ENCODE measurements at places on chromosomes 12 and 14. TPM values are rescaled to one million over a fixed set of nuclear protein-coding genes. Genes with fewer than 3 reads are reported as not detected.
A peak's percentile ranks its signal among the peaks of the same experiment; 100 is the strongest.

The TAS2R7 gene
- not detected for total RNA-seq

The TCTN2 gene
- 9.9 TPM for total RNA-seq

DNA sequence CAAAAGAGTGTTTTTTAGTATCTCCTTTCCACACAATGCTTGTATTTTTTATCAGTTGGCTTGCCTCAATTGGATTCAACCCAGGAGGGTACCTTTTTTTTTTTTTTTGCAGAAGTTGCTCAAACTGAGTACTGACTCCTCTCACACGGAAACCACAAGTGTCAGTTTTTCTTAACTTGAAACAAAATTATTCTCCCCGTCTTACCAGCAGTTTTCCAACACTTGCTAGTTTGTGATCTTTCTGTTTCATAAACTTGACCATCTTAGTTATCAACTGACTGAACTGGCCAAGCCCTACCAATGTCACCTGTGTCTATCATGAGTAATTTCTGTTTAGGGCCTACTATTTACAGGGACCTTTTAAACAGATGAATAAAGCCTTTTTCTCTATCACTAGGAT is 34.1 kb upstream of the ITPR2 start:
- no peak for DNase-seq

DNA sequence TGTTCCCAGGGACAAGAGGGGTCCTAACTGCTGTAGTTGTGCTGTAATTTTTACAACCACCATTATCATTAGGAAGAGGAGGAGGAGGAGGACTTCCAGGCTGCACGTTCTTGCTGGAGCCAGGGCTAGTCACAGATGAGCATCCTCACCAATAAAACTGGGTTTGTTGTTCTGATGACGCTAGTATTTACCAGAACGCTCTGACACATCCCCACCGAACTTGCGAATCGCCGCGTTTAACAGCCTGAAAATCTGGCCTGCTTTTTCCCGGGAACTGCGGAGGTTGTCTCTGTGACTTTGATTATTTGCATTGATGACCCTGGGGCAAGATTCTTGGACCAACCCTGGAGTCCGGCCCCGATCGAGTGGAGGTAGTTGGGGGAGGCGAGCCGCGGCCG is 10.2 kb downstream of the TBX5 start:
- no peak for DNase-seq

GRCh38 chr14:67557118-67557517 is 24.0 kb downstream of the PLEKHH1 start:
- peak; percentile 59 for DNase-seq

The GTF2A1 gene
- total RNA-seq, result 9.5 TPM

The NKX2-1 gene
- not detected for total RNA-seq

The KRT82 gene
- not detected for total RNA-seq

The PKP2 gene
- total RNA-seq, result 13.4 TPM

- DNase-seq, result no peak
Observed at GRCh38 chr14:46259536-46259935, 392.0 kb downstream of the RPL10L start.

- DNase-seq, result no peak
Observed at GRCh38 chr14:72598306-72598705, 295.6 kb downstream of the DPF3 start.

GRCh38 chr14:93731753-93732152 is 56.5 kb downstream of the PRIMA1 start:
- no peak for DNase-seq

GRCh38 chr12:122864894-122865253 is 29.6 kb downstream of the HIP1R start:
- DNase-seq, result no peak

DNA sequence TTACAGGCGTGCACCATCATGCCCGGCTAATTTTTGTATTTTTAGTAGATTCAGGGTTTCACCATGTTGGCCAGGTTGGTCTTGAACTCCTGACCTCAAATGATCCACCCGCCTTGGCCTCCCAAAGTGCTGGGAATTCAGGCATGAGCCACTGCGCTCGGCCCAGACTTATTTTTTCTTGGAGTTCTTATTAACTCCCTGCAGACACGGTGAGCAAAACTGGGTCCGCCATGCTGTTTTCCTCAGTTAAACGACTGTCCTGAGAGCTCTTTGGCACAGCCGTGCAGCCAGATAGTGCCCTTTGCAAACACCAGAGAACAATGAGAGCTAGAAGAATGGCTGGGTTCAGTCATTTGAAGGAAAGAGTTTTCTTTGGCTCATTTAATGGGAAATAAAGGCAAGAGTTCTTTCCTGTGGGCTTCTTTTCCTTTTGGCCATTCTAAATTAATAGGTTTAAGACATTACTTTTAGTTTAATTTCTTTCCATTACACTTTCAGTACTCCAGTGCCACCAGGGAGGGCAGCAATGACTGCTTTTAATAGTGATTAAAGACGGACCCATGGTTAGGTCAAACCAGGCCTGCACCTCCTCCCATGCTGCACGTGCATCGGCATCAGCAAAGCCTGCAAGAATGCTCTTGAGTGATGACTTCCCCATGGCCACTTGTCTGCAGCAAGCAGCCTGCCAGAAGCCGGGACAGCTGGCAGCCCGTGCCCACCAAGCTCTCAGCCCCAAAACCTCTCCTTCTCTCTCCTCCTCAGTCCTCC is 60.7 kb downstream of the VCPKMT start:
- no peak for DNase-seq

DNA sequence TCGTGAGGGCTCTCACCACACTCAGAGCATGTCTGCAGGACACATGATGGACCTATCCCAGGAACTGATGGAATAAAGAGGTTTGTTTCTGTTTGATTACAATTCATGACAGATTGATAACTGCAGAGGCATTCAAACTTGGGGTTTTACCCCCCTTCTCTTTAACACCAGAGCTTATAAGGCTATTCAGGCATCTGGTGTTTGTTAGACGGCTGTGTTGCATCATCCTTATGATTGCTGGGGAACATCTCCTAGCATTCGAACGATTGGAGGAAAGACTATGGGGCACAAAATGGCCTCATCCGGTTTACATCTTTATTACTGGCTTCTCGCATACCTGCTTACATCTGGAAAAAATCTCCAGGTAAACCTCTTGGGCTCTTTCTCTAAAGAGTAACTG is 191.8 kb downstream of the MSRB3 start:
- DNase-seq, result no peak

DNA sequence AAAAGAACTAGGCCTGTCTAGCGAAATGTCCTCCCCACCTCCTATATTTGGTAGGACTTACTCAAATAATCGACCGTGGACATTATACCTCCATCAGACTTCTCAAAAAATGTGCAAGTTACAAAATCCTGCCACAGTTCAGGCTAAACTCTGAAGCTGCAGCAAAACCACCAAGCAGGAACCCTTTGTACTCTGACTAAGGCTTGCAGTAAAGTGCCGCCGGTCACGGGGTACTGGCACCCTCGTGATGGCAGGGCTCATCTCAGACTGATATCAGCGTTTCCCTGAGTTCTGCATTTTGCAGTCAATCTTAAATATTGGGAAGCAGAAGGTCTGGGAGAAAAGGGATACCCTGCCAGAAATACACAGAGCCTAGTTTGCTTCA is 17.1 kb downstream of the SLC11A2 start:
- DNase-seq, result no peak

GRCh38 chr14:35932136-35932535 is 106.0 kb downstream of the BRMS1L start:
- DNase-seq, result no peak

DNA sequence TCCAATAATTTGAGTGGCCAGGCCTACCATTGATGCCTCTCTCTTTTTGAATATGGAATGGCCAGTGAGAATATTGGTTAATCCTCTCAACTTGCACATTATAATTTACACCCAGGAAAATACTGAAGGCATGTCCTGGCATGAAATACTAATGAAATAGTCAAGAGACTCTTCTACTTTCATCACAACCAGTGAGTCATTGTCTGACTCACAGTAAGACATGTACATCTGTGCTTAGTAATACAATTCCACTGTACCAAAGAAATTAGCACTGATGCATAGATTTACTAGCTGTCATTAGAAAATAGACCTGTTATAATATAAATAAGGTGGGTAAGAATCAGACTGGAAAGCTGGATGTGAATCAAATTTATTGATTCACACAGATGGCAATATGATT is 31.6 kb downstream of the KCNC2 start:
- DNase-seq, result peak; percentile 72

The CLEC1B gene
- total RNA-seq, result not detected

DNA sequence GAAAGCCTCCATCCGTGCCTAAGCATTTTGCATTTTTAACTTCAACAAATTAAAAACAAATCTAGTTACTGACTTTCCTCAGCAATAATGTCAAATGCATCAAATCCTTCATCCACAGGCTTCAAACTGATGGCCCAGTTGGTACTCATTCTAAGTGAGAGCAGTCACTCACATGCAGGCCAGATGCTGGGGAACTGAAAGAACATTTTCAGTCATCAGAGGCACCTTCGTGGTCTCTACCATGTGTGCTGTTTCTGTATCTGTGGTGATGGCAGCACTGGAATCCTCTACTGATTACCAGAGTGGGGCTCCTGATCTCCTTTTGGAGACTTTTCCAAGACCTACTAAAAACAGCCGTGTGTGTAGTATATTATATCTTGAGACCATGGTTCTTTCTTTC is 145.2 kb downstream of the PRIMA1 start:
- DNase-seq, result no peak

- DNase-seq, result no peak
Observed at GRCh38 chr12:57087010-57087690, 1.8 kb upstream of the NAB2 start.

DNA sequence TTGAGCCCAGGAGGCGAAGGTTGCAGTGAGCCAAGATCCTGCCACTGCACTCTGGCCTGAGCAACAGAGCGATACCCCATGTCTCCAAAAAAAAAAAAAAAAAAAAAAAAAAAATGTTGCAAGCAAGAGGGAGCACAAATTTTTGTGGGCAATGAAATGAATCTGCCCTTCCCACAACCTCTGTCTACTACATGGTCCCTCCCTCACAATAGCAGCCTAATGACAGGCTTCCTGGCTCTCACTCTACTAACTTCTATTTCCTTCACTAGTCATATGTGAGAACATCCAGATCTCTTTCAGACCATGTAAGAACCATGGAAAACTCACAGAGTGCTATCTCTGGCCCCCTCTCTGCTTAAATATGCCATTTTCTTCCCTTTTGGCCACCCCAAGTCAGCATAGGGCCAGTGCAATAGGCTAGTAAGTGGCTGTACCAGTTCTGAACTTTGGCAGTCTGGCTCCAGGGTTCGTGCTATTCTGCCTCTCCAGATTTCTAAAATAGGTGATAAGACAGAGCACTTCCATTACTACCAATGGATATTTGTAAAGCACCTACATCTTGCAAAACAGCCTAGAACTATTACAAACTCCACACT is 7.1 kb downstream of the OSBPL8 start:
- DNase-seq, result no peak

DNA sequence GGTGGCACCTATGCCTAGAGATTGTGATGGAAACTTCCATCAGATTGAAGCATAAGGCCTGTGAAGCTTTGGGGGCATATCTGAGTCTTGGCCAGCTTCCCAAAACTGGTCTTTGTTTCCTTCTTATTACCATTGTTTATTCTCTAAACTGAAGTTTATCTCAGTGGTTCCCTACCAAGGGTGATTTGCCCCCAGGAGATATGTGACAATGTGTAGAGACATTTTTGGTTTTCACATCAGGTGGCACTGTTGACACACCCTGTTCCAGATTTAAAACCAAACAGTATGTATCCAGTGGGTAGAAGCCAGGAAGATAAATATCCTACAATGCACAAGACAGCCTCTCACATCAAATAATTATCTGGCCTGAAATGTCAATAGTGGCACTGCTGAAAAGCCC is 22.1 kb downstream of the RASSF9 start:
- DNase-seq, result no peak

DNA sequence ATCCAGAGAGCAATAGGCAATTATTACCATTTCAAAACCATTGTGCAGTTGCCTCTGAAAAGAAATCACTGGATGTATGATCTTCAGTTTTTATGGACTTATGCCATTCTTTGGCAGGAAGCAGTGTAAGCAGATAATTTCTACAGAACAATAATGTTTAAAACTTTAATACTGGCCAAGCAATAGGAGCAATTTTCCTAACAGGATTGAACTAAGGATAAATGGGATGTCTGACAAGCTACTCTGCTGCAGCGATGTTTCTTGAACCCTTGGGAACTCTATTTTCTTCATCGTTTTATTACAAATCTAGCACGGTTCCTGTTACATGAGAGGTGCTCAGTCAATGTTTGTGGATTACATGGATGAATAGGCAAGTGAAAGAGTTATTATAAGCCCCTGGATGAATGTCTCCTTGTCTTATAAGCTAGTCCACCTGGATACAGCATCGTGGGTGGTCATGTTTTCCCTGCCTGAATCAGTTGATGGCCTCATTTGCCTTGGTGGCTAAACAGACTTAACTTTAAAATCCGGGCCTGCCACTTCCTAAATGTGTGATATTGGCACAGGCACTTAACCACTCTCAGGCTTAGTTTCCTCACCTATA is 68.2 kb upstream of the MDM1 start:
- DNase-seq, result no peak

- DNase-seq, result no peak
Observed at GRCh38 chr12:108858311-108859074, 1.1 kb upstream of the SSH1 start.

The CLMN gene
- 9.6 TPM for total RNA-seq

The POTEM gene
- not detected for total RNA-seq

- DNase-seq, result no peak
Observed at GRCh38 chr12:108570743-108571608, 8.6 kb downstream of the ISCU start.

The BCL11B gene
- total RNA-seq, result 0.23 TPM

DNA sequence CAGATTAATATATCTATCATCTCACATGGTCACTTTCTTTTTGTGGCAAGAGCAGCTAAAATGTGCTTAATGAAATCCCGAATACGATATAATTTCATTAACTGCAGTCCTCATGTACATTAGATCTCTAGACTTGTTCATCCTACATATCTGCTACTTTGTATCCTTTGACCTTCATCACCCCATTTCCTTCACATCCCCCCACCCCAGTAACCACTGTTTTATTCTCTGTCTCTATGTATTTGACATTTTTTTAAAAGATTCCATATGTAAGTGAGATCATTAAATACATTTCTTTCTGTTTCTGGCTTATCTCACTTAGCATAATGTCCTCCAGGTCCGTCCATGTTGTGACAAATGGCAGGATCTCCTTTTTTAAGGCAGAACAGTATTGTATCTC is 23.0 kb upstream of the ST8SIA1 start:
- no peak for DNase-seq

The DEGS2 gene
- total RNA-seq, result not detected

DNA sequence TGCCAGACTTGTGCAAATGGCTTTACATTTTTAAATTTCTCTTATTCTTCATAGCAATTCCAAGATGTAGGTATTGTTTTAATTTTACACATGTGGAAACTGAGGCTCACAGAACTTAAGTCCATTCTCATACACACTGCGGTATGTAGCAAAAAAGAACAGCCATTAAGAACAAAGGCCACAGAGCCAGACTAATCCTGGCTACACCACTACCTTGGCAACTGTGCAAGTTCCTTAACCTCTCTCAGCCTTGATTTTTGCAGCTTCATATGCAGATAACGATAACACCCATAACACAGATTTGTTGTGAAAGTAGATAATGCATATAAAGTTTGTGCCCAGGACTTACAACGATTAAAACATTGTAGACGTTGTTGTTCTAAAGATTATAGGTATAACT is 81.1 kb downstream of the ABCC9 start:
- no peak for DNase-seq
